Astrocyte (in vitro differentiated cells and primary cell): ENCODE measurements at places on chromosomes 7 and 10. TPM values are rescaled to one million over a fixed set of nuclear protein-coding genes. Genes with fewer than 3 reads are reported as not detected.

- peak overlapping the region; percentile 72 for H3K4me3 ChIP-seq
- DNase-seq = peak; percentile 7
- H3K36me3 ChIP-seq = no peaks in the 10 kb centered on the region
- H3K27ac ChIP-seq = no peak overlapping the region
Observed at GRCh38 chr10:70381471-70382421, 679 bp downstream of the LRRC20 start.

Gene ATOH7
- total RNA-seq = 0.19 TPM in 1 of 2 replicates, not detected in the other

Gene RNF148
- total RNA-seq = 0.50 TPM in 1 of 2 replicates, not detected in the other

Gene CUZD1
- total RNA-seq = 0.17 and 0.23 TPM in 2 replicates

DNA sequence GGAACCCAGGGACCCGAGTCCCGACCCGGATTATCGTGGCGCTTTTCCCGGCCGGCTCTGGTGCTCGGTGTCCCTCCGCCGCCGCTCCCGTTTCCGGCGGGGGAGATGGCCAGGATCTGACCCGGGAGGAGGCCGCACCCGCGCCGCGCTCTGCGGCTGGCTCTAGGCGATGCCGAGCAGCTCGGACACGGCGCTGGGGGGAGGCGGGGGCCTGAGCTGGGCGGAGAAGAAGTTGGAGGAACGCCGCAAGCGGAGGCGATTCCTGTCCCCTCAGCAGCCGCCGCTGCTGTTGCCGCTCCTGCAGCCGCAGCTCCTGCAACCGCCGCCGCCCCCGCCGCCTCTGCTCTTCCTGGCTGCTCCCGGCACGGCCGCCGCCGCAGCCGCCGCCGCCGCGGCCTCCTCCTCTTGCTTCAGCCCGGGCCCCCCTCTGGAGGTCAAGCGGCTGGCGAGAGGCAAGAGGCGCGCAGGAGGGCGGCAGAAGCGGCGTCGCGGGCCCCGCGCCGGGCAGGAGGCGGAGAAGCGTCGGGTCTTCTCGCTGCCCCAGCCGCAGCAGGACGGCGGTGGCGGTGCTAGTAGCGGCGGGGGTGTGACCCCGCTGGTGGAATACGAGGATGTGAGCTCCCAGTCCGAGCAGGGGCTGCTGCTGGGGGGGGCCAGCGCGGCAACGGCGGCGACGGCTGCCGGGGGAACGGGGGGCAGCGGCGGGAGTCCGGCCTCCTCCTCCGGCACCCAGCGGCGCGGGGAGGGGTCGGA lies 593 bp downstream of the CDK13 start:
- H3K4me3 ChIP-seq = peak overlapping the region; percentile 88
- no peaks in the 10 kb centered on the region for H3K36me3 ChIP-seq
- peaks cover 14% of the 10 kb centered on the region for H3K4me1 ChIP-seq

DNA sequence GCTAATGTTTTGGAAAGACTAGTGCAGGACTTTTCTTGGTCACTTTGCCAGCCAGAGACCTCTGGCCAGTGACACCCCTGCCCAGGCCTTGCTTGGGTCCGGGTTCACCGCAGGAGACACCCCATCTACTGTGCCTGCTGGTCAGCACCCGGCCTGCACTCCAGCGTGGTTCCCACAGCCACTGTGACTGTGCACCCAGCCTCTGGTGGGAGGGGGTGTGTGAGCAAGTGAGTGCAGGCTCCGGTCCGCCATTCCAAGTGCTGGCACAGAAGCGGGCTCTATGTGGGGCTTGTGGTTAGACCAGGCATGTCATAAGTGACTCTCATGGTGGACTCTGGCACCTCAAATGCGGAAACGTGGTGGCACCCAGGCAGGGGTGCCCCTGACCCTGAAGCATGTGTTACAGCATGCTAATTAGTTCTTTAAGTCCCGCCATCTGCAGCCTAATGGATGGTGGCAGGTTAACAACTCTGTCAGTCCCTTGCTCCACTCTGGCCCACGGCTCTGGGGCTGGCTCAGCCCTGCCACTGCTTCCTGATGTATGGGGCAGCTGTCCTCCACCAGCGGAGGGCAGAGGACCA lies 311.9 kb upstream of the HGF start:
- H3K27me3 ChIP-seq = no peaks in the 10 kb centered on the region
- no peak for DNase-seq
- H3K4me1 ChIP-seq = no peaks in the 10 kb centered on the region
- H3K4me3 ChIP-seq = no peak overlapping the region
- no peak overlapping the region for H3K27ac ChIP-seq

Gene CHST3
- 42.9 and 43.5 TPM in 2 replicates for total RNA-seq

GRCh38 chr7:50857804-50858489 lies 75.3 kb upstream of the GRB10 start:
- no peaks in the 10 kb centered on the region for H3K4me1 ChIP-seq
- no peak overlapping the region for H3K4me3 ChIP-seq
- H3K27me3 ChIP-seq = no peaks in the 10 kb centered on the region
- no peak for DNase-seq
- H3K27ac ChIP-seq = no peak overlapping the region
- no peaks in the 10 kb centered on the region for H3K36me3 ChIP-seq
